ENCODE measurements at places on chromosomes 2 and 18.

DNA sequence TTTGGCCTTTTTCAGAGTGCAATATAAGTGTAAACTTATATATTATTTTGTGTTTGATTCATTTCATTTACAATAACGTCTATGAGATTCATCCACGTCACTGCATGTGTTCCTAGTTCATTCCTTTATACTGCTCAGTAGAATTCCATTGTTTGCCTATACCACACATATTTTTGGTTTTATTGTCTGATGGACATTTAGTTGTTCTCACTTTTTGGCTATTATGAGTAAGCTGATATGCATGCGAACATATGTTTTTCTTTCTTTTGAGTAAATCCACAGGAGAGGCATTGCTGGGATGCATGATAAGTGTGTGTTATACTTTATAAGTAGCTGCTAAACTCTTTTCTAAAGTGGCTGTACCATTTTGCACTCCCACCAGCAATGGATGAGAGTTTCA is 314.8 kb upstream of the HS6ST1 start:
- no peak for DNase-seq

DNA sequence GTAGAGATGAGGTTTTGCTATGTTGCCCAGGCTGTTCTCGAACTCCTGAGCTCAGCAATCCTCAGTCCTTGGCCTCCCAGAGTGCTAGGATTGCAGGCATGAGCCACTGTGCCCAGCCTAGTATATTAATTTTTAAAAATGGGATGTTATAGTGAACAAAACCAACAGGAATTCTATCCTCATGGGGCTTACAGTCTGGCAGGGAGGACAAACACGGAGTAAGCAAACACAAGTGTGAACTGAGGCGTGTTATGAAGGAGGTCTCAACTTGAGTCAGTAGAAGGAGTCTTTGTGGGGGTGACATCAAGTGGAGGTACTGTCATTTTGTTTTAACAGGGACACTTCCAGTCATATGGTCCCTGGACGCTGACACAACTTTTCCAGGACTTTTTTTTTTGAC is 33.1 kb downstream of the EMILIN2 start:
- DNase-seq = no peak

DNA sequence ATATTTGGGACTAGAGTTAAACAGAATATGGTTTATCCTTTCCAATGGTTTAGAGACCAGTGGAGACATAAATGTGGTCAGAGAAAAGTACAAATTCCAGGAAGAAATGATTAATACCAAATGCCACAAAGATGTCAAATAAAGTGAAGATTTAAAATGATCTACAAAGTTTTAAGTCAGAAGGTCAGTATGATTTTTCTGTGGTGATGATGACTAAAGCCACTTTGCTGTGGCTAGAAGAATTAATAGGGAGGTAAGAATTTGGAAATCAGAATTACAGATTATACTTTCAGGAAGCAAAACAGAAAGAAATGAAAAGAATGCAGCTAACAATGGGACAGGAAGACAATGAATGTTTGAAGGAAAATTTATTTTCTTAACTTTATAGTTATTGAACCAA is 91.5 kb upstream of the CDH7 start:
- no peak for DNase-seq

DNA sequence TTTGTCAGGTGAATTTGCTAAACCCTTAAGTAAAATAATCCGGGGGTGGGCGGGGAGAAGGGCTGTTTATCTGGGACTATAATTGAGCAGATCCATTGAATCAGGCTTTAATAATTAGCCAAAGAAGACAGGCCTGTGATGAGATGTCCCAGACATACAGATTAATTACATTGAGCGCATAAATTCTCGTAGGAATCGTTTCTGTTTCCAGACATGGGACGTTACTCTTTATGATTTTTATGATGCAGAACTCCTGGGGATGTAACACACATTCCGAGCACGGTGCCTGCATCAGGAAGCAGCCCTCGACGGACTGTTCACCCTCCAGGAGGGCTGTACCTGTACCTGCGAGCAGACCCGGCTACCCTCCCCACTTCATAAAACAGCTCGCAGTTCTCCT is 88.9 kb downstream of the SMIM21 start:
- no peak for DNase-seq

DNA sequence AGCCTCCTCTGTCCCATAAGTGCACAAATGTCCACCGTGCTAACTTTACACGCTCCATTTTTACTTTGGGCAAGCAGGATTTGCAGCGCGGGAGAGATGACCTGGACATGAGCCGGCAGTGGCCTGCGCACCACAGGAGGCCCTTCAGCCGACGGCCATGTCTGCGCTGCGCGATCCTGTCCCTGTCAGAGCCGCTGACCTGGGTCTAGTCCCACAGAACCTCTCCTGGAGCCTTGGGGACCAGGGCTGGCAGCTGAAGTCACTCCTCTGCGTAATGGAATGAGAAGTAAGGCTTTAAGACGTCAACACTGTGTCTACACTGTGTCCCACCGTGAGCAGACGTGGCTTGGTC is 29.6 kb downstream of the ADI1 start:
- DNase-seq = no peak

DNA sequence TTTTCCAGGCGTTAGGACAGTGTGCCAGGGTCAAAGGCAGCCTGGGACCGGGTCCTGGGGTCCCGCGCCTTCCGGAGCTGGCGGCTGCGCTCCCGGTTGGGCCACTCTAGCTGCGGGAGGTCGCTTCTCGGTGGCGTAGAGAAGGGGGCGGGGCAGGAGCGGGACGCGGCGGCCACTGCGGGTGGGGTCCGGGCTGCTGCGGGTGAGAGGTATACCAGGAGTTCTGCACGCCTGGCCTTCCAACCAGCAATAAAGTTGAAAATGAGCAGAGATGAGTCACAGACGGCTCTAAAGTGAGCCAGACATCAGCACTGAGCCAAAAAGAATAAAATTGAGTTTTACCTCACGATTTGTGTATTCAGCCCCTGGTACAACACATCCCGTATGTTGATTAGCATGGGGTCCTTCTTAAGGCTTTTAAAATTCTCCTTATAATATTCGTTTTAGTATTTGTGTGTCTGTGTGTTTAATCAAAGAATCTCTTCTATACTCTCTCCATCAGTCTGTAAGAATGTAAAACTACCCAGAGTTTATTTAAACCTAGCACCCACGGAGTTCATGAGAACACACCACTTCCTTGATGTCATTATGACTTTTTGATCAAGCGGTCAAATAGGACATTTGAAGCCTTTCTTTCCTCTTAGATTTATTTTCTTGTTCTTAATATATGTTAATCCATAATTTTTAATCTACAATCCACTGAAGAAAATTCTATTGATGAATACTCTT is at the start of gene C1GALT1C1L:
TSS of gene C1GALT1C1L (minus strand) at position 108 of the 729 bp plus-strand sequence. CDS start at position 1, 107 bp downstream.
- peak; percentile 17 for DNase-seq

DNA sequence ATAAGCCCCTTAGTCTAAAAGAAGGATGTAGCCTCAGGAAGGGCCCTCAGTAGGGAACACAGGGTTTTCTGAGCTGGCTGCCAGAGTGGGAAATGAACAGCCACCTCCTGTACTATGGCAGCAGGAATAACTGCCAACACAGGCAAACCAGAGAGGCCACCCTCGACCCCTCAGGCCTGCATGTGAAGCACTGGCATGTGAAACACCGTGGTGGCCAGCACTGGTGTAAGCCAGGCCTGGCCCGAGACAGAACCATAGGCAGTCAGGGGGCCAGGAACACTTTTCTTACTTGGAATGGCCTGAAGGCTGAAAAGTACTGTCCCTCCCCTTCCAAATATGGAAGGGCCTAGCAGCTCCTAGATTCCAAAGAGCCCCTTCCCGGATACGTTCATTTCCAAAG is 28.2 kb downstream of the SFXN5 start:
- DNase-seq = no peak

DNA sequence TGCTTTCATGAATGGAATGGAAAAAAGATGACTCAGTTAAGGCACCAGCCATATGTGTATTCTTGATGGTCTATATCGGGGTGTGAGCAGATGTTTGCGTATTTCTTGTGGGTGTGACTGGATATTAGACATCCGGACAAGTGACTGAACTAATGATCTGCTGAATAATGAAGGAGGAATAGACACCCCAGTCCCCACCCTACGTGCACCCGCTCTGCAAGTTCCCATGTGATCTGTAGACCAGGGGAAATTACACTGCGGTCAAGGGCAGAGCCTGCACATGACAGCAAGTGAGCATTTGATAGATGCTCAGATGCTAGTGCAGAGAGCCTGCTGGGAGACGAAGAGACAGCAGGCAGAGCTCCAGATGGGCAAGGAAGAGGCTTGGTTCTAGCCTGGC is 12.4 kb upstream of the PRLH start:
- no peak for DNase-seq

- DNase-seq = no peak
These were observed 276.9 kb upstream of the RAB6C start for GRCh38 chr2:129702416-129703176.

DNA sequence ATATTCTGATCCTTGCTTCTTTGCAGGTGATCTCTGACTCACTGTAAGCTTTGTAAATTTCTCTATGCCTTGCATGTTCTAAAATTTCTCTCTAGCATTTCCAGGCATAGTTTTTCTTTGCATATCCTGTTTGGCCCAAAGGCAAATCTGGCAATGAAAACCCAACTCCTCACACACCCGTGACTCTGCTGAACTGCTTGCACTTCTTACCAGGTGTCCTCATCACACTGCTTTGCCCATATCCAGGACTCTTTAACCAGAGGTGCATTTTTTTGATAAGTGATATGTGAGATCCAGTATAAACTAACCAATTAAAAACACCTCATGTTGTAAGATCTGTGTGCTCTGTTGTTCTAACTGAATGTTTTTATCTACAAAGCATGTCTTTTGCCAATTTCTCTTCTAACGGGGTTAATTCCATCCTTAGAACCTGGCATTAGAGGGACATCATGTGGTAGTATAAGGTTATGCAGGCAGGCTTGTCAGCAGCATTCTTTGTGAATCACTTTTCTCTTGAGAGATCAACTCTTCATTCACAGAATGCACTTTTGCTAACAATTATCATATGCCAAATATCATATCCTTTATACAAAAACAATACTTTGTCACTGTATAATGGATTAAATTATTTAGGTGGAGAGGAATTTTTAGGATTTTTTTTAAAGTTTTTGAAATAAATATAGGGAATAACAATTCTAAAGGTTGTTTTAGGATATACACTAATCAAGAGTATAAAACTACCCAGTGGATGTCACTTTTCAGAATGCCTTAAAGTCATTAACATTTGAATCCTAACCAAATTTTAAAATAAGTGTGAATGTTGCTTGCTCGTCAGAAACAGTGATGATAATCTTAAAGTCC is 20.8 kb upstream of the TMX3 start:
- no peak for DNase-seq

GRCh38 chr18:9824474-9824832 is 61.3 kb upstream of the TXNDC2 start:
- DNase-seq = no peak

DNA sequence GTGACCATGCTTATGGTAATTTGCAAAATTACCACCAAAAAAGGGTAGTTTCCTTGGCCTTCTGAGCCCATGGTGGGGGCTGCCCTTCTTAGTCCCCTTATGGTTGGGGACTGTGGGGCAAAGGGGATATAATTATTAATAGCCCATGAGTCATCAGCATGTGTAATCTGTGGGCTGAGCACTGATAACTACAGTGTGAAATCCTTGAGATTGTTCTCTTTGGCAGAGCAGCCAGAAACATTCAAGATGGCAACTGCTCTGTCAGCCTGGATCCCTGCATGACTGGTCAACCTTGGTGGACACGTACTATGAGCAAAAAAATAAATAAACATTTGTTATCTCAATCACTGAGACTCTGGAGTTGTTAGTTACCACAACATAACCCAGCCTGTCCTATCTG is 61.3 kb downstream of the MGAT4A start:
- DNase-seq = no peak

DNA sequence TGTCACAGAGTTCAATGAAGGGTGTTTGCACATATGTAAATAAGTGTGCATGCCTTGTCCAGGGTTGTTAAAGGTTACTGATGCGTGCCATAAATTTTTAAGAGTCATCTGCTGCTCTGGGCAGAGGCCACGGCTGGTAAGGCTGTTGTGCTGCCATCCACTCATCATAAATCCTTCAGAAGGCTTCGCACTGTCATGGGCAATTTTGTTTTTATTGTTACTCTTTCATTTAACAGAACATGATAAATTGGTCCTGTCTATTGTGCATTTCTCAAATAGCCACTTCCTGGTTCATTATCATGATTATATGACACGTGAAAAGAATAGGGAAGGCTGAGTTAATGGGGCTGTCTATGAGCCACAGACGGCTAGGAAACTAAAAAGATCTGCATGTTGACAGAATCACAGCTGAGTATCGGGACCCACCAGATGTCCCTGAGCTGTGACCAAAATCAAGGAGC is 634.3 kb upstream of the SOX11 start:
- no peak for DNase-seq

DNA sequence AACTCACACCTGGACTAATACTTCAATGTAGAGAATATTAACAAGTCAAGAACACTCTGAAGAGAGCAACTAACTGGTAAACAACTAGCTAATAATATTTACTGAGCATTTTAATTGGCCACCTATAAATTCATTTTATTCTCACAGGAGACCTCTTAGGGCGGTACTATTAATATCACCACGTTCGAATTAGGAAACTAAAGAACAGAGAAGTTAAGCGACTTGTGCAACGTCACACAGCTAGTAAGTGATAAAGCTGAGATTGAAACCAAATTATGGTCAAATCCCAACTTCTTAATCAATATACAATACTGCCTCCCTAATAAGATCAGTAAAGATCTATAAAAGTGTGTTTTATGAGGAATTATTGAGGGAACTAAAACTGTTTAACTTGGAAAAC is 1034.3 kb upstream of the POU3F3 start:
- no peak for DNase-seq

- no peak for DNase-seq
These were observed 93.7 kb upstream of the HS6ST1 start for GRCh38 chr2:128412181-128412871.

GRCh38 chr2:234953116-234954031 is 1.6 kb downstream of the SH3BP4 start:
- peak; percentile 32 for DNase-seq

GRCh38 chr18:3594760-3595368 is 144.9 kb downstream of the TGIF1 start:
- DNase-seq = peak; percentile 28

GRCh38 chr2:48574353-48575287 is 43.0 kb upstream of the GTF2A1L start:
- no peak for DNase-seq

DNA sequence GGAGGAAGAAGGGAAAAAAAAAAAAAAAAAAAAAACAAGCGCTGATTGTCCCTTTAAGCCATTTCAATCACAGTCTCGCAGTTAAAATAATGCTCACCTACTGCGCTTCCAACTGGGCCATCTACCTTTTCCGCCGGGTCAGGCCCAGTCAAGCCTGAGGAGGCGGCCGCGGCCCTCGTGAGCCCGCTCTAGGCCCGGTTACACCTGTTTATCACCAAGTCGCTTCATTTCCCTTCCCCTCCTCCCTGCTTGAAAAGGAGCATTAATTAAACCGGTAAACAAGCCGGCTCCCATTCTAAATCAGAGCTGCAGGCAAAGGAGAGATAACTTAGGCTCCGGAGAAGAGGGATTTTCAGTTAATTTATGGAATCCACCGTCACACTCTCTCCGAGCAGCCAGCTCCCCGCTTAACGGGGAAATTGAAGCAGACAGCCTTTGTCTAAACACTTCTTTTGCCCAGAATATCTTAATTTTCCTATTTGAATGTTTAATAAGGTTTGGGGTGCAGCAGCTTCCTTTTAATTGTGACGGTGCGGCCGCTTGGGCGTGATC is 140.1 kb upstream of the SIX3 start:
- DNase-seq = no peak

All from C1 segment of cervical spinal cord (tissue), 14 donors.